ENCODE measurements at places on chromosomes 3 and 15.

GRCh38 chr3:82088749-82089148 is 327.3 kb upstream of the GBE1 start:
- no peak for DNase-seq

DNA sequence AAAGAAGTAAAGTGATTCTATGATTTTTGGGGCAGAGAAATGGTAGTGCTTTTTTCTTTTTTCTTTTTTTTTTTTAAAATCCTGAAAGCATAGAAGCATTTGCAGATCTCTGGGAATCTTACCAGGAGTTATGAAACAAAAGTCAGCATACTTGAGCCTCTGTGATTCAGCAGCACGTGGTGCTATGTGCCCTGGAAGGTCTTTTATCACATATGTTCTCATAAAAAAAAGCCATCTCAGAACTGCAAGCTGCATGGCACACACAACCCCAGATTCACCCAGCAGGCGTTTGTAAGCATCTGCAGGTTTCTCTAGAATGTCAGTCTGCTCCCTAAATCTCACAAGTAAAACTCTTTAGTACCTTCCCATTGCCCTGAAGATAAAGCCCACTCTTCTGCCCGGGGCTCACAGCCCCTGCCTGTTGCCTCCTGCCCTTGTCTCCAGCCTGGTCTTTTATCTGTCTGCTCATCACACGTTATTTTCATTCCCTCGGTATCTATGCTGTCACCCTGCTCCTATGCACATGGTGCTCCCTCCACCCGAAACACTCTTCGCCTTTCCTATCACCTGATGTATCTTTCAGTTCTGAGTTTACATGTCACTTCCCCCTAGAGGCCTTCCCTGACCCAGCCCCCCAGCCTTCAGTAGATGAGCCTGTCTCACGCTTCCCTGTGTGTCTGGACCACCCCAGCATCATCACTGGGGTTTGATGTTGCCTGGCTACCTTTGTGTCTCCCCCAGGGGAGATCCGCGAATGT is 72.4 kb downstream of the CHDH start:
- no peak for DNase-seq

GRCh38 chr3:140151321-140151720 is 216.3 kb downstream of the CLSTN2 start:
- no peak for DNase-seq

GRCh38 chr3:39499651-39500273 is 32.3 kb downstream of the MOBP start:
- no peak for DNase-seq

DNA sequence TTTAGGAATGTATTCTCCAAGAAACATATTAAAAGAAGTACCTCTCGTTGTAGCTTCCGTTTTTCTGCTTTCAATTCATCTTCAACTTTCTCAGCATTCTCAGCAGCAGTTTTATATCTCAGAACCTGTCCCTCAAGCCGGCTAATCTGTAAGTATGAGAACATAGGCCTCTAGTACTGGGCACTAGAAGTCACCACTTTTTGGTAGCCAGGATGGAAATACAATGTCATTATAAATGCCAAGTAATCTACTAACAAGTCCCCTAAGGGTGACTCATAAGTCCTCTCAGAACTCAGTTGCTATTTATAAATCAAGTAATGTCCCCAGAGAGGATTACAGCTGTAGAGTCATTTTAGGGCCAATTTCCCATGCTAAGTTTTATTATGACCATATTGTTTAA is 61.1 kb downstream of the MLH1 start:
- no peak for DNase-seq

DNA sequence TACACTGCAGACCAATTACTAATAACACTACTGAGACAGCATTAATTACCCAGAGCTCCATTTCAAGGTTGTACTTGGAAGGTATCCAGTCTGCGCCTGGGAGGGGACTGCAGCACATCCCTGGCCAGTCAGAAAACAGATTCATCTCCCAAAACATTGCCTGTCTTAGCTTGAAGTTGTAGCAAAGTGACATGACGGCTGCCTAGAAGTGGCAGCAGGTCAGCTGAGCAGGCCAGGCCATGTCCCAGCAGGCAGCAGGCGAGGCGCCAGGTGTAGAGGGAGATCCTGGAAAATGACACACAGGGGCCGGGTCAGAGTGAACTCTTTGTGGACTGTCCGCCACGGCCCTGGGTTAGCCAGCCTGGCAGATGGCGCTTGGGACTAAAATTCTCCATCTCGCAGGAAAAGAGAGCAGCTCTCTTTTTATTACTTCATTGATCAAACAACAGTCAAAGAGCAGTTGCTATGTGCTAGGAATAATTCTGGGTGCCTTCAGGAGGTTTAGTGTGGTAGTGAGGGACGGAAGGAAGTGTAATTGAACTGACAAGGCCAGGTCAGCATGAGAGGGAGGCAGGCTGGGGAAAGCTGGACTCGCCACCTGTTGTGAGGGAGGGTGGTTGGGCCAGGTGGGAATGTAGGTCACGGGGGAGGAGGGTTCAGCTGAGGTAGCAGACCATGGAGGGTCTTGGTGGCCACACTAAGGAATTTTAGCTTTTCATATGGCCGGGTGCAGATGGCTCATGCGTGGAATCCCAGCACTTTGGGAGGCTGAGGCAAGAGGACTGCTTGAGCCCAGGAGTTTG is 1.3 kb upstream of the MAP6D1 start:
- DNase-seq: no peak

GRCh38 chr3:71955240-71956068 is 170.5 kb upstream of the PROK2 start:
- DNase-seq: no peak

GRCh38 chr15:48578965-48579364 is 66.5 kb downstream of the FBN1 start:
- no peak for DNase-seq

- DNase-seq: no peak
Observed at GRCh38 chr3:63324621-63325020, 46.5 kb downstream of the SYNPR start.

DNA sequence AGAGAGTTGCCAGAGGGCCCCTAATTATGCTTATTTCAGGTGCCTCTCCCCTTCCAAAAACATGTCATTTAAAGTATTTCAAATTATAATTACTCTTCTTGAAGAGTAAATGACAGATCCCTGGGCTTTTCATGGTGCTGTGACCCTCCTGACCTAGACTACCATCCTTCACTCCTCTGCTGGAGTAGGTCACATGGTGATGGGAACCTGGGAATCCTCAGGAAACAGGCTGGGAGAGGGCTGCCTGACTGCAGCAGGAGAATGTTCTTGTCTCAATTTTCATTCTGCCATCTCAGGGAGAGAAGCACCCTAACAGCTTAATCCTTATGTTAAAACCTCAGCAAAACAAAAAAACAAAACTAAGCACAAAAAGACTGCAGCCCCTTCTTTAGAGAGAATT is 24.6 kb downstream of the PGBD4 start:
- DNase-seq: no peak

GRCh38 chr15:92892201-92892555 is 7.9 kb upstream of the CHD2 start:
- no peak for DNase-seq

DNA sequence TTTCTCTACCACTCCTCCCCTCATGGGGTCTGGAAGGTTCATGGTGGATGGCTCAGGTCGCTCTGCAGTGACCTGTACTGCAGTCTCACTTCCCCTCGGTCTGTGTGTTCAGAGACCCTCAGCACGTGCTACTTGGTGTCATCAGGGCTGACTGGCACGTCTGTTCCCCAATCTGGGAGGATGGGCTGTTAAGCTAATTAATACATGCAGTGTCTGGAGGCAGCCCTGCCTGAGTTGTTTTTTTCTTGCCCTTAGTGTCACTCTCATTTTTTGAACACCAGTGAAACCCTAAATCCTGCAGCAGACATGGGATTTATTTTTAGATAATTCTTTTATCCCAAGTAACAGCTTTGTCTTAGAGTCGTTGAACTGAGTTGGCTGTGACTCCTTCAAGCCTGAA is 64.6 kb downstream of the ARNT2 start:
- no peak for DNase-seq

- no peak for DNase-seq
Observed at GRCh38 chr3:414063-414462, 217.5 kb downstream of the CHL1 start.

DNA sequence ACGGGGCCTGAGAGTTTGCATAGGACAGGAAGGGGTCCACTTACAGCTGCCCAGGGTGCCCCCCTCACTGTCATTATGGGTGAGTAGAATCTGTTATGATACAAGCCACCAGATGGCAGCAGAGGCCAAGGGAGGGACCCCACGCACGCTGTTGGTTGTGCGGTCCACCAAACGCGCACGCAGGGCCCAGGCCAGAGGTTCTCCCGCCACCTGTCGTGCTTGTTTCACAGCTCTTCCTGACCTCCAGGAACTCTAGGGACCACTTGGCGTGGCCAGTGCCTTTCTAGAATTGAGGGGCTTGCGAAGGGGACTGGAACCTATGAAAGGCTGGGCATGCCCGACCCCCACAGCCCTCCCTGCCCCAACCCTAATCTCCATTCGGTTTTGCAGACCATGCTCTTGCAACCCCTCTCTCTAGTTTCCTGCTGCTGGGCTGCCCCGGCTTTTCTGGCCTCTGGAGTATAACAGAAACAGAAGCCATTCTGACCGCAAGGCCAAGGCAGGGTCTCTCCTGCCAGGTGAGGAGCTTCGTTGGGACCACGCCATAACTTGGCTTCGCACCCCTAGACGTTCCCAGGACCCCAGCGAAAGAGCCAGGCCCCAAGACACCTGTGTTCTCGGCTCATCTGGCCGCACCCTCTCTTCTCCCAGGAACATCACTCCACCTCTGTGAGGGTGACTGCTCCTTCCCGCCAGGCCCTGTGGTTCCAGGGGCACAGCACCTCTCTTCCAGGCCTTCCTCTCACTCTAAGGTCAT is 46.0 kb downstream of the ALDH1L1 start:
- peak; percentile 33 for DNase-seq

DNA sequence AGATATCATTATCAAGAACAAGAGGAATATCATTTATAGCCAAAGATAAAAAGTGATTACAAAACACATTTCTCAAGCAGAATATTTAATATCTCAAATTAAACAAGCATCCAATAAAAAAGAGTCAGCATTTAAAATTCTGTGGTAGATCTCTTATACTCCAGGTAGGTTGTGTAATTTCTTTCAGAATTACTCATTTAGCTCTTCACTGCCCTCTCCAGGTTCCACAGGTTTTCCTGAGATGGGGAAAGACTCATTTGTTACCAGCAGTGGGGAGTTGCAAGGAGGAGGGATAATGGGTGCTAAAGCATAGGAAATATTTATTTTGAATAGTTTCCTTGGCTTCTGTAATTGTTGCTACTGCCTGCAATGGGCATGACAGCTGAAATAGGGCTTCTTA is 83.1 kb upstream of the RASGRP1 start:
- no peak for DNase-seq

GRCh38 chr3:114408736-114409670 is 115.2 kb downstream of the TIGIT start:
- no peak for DNase-seq

GRCh38 chr3:59401924-59402323 is 352.1 kb upstream of the CFAP20DC start:
- no peak for DNase-seq

GRCh38 chr3:185280572-185281365 is 26.9 kb upstream of the EHHADH start:
- peak; percentile 9 for DNase-seq

DNA sequence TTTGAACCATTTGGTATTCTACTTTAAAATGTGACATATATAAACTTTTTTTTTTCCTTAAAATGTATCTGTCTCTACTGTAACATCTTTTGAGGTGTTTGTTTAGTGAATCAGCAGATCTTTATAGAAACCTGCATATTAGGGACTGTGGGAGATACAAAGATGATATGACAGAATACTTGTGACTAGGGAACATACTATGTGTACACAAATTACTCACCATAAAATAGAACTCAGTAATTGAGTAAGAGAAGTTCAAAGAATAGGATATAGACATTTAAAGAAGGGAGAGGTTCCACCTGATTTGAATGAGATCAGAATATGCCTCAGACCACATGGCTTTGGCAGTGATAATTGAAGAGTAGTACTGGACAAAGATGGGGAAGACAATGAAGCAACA is 47.9 kb downstream of the ATP2C1 start:
- no peak for DNase-seq

- no peak for DNase-seq
Observed at GRCh38 chr3:144622845-144623244, 651.2 kb downstream of the DIPK2A start.

DNA sequence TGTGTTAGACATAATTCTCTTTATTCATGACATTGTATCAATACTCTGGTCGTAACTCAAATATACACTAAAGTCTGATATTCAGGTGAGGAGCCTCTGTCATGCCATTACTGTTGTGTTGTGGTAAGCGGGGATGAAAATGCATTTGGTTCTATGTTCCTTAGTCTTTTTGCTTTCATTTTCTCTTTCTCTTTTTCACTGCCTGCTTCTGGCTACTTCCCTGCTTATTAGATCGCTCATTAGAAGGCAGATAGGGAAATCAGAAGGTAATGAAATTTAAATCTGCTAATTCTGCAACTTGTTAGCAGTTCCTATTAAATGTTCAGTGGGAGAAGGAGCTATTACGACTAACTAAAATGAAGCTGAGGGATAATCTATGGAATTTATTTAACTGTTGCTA is 345.0 kb downstream of the GRM7 start:
- DNase-seq: no peak

- DNase-seq: no peak
Observed at GRCh38 chr3:136712941-136713340, 39.2 kb downstream of the STAG1 start.

DNA sequence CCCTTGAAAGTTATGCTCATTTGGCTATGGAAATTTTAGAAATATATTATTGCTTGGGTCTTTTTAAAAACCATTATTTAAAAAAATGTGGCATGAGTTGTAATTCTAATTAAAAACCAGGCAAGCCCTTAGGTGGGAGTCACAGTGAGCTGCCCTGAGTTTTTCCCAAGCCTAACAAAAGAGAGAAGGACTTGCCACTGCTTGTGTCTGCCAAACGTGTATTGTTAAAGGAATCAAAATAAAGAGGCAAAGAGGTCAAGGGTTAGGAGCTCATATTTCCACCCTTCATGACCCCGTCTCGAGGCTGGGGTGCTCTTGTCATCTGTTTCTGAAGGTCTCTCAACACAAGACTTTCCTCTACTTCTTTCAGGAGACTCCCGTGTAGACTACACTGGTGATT is 321.1 kb downstream of the ZIC1 start:
- DNase-seq: no peak

DNA sequence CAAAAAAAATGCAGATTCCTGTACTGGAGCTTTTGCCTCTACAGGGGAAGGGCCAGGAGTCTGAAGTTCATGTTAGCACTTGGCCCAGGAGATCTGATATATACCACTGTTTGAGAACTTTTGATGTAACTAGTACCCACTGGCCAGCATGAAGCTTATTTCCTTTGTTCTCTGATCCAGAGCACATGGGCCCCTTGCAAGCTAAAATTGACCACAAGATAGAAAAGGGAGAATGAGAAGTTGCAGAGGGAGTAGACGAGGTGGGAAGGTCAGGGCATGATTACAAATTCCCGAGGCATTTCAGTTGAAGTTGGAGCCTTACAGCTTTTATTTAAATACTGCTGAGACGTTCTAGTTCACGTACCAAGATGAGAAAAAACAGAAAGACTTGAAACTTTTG is 28.2 kb downstream of the TGM4 start:
- DNase-seq: no peak

DNA sequence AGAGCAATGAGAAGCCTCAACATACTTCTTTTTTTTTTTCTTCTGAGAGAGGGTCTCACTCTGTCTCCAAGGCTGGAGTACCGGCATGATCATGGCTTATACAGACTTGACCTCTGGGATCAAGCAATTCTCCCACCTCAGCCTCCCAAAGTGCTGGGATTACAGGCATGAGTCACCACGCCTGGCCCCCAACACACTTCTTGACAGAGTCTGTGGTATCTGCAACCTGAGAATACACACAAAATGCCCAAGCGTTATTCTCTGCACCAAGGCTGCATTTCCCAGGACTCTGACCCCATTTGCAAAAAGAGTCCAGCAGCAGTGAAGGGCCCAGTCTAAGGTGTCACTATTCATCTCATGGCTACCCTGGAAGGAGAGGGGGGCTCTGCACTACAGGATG is 42.7 kb upstream of the BLM start:
- DNase-seq: no peak

All from memory B cell (primary cell).